ENCODE measurements at places on chromosomes 12 and 14. TPM values are rescaled to one million over a fixed set of nuclear protein-coding genes. Genes with fewer than 3 reads are reported as not detected.

Gene CTSG
- not detected for total RNA-seq

Gene DIO2
- total RNA-seq, result 0.38 TPM

Gene SLC25A21
- 1.4 TPM for total RNA-seq

Gene SLC17A8
- not detected for total RNA-seq

Gene NOVA1
- total RNA-seq, result not detected

Gene ZFHX2
- 3.7 TPM for total RNA-seq

Gene KLRC4
- not detected for total RNA-seq

Gene INHBC
- total RNA-seq, result not detected

Gene OTX2
- not detected for total RNA-seq

Gene KRT3
- not detected for total RNA-seq

Gene LAG3
- 0.34 TPM for total RNA-seq

Gene PDE3A
- total RNA-seq, result 19.6 TPM

- DNase-seq, result peak; percentile 71
Measured at GRCh38 chr12:4562034-4562657, at the start of gene DYRK4. Gene DYRK4 (plus strand): TSS chr12:4562208. CDS start chr12:4562246, 38 bp downstream.

DNA sequence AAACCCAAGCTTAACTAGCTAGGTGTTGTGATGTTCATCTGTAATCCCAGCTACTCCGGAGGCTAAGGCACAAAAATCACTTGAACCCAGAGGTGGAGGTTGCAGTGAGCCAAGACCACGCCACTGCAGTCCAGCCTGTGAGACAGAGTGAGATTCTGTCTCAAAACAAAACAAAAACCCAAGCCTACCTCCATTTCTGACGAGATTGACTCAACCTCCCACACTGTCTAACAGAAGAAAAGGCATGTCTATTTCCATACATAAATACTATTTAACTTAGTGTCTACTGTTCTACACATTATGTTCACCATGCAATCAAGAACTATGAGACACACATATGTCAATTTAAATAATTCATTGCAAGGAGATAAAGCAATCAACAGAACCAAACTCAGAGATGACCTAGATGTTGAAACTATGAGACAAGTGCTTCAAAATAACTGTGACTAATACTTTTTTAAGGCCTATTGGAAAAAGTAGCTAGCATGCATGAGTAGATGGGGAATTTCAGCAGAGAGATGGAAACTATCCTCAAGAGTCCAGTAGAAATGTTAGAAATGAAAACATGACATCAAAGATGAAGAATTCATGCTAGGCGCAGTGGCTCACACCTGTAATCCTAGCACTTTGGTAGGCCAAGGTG is 75.9 kb upstream of the DHRS4 start:
- DNase-seq, result no peak

DNA sequence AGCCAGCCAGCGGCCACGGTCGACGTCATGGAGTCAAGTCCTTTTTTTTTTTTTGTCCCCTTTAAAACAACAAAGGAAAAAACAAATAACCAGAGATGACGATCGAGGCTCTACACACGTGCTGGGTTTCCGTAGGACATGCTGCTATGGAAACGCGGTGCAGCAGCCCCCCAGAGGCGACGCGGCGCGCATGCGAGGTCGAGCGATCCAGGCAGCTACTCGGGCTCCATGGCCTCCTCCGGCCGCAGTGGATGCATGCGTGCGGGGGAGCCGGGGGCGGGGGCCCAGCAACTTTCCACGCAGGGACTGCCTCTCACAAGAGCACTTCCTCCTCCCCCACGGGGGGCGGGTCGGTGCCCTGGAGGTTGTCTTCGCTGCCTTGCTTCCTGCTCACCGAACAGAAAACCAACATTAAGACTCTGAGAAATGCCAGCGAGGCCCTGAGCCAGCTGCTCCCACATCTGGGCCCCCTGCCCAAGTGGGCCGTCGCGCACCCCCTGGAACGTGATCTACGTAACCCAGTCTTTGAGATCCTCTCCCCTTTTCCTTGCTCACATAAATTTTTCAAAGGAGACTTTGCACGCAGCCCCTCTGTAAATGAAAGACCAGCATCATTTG is 30.7 kb downstream of the P2RX4 start:
- DNase-seq, result no peak

- DNase-seq, result no peak
Measured at GRCh38 chr14:80275208-80275850, 64.0 kb upstream of the DIO2 start.

GRCh38 chr12:58069268-58069963 is 128.0 kb downstream of the ATP23 start:
- no peak for DNase-seq

GRCh38 chr12:16385782-16386646 is 38.6 kb downstream of the MGST1 start:
- DNase-seq, result peak; percentile 47

DNA sequence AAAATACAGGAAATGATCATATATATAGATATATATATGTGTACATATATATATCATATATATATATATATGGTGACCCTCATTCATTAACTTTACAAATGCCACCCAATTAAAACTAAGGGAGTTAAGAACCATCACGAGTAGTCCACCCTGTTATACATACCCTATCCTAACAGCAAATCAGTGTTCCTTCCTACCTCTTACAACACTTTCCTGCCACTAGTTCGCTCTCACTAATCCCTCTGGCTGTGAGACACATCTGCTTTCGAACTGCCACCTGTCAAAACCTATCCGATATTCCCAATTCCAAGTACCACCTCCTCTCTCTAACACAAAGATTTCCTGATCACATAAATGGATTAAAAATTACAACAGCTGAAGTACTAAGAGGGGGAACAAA is 100.5 kb downstream of the EEA1 start:
- DNase-seq, result no peak

GRCh38 chr12:79108962-79109361 is 244.4 kb downstream of the SYT1 start:
- DNase-seq, result no peak

- no peak for DNase-seq
Measured at GRCh38 chr14:61149896-61150295, 131.2 kb downstream of the TMEM30B start.

DNA sequence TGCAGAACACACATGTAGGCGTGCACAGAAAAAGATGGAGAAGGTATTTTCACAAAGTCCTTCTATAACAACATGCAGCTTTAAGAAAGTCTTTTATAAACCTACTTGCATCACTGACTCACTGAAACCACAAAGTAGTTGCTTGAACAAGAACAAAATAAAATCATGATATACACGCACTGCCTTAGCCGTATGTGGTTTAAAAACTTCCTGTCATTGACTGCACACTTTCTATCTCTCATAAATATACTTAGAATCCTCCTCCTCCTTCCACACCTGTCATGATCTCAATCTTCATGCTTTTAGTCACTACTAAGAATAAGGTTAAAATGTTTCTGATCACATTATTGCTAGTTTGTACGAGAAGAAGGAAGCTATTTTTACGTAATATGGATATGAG is 31.8 kb upstream of the RAD51AP1 start:
- DNase-seq, result no peak

DNA sequence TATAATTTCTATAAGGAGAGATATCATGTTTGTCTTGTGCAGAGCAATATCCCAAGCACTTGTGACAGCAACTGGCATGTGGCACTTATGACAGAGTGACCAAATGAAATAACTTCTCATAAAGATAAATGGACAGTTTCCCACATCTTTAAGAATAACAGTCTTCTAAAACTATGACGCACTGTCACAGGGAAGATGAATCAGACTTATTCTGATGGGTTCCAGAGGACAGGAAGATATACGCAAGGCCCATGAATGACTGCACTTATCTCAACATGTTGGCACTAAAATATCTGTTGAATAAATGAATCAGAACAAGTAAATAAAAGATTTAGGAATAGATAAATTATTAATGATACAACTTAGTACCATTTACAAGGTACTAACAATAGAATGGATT is 465.8 kb upstream of the SYT1 start:
- no peak for DNase-seq

DNA sequence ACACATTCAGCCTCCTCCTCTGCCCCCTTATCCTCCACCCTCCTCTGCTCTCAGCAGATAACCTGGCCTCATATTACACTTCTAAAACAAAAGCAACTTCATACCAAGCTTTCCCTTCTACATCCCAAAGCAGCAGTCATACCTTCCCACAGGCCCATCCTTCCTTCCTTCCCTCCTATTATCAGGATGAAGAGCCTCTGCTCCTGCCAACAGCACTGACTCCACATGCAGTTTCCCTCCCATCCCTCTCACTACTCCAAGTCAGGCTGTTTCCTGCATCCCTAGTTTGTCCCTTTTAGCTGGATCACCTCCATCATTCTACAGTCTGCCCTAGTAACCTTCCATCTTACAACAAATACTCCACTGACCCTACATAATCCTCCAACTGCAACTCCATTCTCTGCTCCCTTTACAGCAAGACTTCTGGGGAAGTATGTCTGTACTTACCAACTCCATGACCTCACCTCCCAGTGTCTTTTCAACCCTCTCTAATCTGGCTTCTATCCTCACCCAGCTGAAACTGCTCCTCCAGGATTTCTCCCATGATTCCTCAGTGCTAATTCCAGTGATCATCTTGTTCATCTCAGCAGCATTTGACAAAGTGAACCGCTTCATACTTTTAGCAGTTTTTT is 4.9 kb upstream of the YEATS4 start:
- DNase-seq, result no peak
